ENCODE measurements at places on chromosomes 3 and 15. TPM values are rescaled to one million over a fixed set of nuclear protein-coding genes. Genes with fewer than 3 reads are reported as not detected.
A peak's percentile ranks its signal among the peaks of the same experiment; 100 is the strongest.

RLBP1 gene
- not detected for polyA plus RNA-seq

DNA sequence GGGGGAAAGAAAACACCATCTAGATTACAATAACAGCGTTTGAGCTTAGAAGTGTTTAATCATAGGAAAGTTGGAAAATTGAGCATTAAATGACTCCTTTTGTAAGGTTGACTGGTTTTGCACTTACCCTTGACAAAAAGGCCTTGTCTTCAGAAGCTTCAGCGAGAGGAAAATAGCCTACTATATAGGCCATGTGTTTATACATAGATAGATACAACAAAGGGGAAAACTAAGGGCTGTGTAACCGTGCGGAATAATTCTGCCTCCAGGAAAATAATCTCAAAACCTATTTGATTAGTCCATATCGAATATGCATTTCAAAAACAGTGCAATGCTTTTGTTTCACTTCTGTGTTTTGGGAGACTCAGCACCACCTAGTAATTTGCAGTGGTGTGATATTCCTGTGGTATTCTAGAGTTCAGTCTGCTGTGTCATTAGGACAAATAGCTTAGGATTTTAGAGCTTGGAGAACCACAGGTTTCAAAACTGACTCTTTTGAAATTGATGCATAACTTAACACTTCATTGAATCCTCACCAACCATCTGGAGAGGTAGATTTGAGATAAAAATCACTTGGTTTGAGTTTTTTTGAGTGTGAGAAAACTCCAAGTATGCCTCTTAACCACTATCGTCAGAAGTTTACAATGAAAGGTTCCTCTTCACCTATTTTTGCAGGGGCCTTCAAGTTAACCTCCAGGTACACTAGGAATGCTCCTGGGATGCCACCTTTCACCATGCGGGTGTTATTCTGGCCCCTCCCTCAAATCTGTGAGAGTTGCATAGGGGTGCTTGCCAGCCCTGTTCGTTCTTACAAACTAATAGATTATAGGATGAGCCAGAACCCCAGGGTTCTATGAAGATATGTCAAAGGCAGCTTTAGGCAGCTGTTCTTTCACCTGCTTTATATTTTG lies 1.9 kb downstream of the ARHGAP31 start:
- no peak for DNase-seq

DNA sequence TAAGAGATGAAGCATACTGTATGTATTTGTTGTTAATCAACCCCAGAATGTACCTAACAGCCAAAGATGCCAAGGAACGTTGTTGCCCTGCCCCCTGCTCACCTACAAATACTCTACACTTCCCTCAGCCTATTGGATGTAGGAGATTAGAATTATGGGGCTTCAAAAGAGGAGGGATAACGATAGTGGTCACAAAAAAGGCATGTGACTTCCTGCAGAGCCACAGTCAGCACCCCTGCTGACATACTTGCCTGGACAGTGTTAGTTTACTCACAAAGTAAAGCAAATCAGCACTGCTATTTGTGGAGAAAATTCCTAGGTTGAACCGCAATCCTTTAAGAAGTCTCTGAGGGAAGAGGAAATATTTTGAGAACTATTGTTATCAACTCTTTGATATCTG lies 37.9 kb downstream of the PARP15 start:
- no peak for DNase-seq

- no peak for DNase-seq
Measured at GRCh38 chr3:143998266-143998665, 26.6 kb downstream of the DIPK2A start.

P2RY1 gene
- polyA plus RNA-seq, result 0.20 TPM

SHC4 gene
- 0.08 TPM for polyA plus RNA-seq

SLC24A5 gene
- not detected for polyA plus RNA-seq

DNA sequence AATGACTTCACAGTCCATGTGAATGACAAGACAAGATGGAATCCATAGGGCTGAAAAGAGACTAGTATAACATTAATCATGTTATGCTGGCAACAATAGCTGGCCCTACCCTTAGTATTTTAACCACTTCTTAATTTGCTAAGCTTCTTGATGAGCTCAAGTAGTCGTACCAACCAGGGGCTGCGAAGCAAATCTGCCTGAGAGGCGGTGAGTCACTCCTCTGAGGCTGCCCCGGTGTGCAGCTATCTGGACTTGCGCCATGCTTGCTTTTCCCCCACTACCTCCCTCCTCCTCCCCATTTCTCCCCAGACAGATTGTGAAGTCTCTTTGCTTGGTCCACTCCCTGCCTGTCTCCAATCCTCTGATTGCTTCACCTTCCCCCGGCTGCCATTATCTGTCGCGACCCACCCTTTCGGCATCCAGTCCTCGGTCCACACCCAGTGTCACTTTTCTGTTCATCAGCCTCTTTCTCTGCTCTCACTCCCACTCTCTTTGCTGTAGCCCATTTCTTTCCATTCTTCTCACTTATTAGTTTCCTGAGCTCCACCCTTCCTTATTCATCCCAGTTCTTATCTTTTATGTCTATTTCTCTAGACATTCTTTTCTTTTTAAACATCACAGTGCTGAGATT lies 42.7 kb downstream of the DUT start:
- DNase-seq, result peak; percentile 31

DNA sequence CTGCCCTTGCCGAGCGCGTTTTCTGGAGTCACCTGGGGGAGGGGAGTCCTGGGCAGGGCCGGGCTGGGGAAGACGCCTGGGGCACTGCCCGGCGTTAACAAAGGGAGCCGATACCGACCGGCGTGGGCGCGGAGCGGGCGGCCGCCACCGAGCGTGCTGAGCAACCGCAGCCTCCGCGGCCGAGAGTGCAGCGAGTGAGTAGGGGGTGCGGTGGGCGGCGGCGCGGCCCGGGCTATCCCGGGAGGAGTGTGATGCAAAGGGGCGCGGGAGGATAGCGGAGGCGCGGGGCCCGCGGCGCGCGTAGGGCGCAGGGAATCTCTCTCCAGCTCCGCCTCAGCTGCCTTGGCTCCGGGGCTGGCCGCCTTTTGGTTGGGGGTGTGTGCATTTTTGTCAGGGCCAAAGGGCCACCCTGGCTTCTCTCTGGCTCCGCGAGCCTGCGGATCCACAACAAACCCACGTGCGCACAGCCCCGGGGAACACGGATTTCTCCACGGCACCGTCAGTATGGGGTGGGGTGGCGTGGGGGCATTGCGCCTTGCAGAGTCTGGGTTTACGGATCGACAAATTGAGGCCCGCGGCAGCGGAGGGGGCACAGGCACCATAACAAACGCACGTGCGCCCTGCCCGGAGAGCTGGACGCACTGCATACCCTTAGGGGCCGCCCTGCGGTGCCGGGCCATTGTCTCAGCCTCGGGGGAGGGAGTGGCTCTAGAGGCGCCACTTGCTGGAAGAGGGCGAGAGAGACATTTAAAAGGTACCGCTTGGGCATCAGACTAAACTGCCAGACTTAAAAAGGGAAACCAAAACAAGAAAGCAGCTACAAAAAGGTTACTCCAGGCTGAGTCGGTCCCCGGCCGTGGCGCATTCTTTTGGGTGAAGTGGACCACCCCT lies 560 bp downstream of the ST6GAL1 start:
- DNase-seq, result peak; percentile 39

DNA sequence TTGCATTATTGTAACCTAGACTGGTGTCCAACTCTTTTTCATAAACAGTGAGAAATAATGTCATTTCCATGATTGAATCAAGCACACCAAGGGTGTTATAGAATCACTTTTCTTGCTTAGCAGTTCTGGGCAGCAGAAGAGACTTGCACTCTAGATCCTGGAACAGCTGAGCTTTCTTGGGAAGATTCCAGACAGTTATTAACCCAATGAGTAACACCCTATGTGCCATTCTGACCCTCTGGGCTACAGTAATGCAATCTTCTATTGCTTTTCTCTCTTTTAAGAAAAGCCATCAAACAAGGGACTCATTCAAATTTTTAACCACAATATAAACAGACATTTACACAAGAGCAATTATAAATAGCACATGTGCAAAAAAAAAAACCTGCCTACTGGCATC lies 39.3 kb upstream of the USP3 start:
- DNase-seq, result no peak

OSBPL10 gene
- polyA plus RNA-seq, result 9.2 TPM

P2RY12 gene
- not detected for polyA plus RNA-seq

ACKR4 gene
- not detected for polyA plus RNA-seq

DNA sequence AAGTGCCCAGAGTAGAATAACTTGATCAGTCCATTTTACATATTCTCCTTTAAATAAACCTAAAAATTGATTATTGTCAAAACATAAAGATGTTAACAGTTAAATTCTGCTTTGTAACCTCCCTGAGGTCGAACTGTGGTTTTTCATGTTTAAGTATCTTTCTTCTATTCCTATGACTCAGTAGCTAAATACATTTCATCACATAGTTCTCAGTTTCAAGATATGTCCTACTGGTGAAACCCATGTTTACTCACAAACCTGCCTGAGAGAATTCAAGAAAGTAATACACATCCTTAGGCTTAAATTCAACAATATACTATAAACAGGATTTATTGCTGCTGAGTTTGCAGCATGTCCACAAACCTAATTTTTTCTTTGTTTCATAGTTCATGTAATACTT lies 692.9 kb downstream of the ZPLD1 start:
- no peak for DNase-seq

P3H2 gene
- polyA plus RNA-seq, result 48.5 TPM
